T1000 (cell line): ENCODE measurements at places on chromosomes 11 and 22.

DNA sequence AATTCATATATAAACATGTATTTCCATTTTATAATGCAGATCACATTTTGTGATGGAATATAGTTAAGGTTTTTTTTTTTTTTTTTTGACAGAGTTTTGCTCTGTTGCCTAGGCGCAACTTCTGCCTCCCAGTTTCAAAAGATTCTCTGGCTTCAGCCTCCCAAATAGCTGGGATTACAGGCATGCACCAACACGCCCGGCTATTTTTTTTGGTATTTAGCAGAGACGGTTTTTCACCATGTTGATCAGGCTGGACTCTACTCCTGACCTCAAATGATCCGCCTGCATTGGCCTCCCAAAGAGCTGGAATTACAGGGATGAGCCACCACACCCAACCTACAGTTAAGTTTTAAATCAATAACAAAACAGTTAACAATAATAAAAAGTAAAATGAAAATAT, 18.8 kb downstream of the XKR3 start:
- DNase-seq = no peak

GRCh38 chr11:9438611-9439010, 22.2 kb upstream of the ZNF143 start:
- no peak for DNase-seq

DNA sequence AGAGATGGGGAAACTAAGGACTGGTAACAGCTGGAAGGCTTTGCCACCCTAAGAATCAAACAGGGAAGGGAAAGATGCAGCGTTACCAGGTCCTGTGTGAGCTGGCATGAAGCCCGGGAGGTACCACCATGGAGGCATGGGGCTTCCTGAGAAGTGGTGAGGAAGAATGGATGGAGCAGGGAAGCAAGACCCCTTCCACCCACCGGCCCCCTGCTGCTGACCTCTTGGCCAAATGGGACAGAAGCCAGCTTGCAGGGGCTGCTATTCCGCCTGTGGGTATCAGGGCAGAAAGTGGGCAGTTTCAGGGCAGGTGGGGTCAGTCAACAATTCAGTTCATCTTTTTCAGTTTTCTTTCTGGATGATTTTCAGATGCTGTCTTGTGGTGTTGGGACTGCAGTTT, 1099.9 kb downstream of the TBC1D22A start:
- DNase-seq = no peak

DNA sequence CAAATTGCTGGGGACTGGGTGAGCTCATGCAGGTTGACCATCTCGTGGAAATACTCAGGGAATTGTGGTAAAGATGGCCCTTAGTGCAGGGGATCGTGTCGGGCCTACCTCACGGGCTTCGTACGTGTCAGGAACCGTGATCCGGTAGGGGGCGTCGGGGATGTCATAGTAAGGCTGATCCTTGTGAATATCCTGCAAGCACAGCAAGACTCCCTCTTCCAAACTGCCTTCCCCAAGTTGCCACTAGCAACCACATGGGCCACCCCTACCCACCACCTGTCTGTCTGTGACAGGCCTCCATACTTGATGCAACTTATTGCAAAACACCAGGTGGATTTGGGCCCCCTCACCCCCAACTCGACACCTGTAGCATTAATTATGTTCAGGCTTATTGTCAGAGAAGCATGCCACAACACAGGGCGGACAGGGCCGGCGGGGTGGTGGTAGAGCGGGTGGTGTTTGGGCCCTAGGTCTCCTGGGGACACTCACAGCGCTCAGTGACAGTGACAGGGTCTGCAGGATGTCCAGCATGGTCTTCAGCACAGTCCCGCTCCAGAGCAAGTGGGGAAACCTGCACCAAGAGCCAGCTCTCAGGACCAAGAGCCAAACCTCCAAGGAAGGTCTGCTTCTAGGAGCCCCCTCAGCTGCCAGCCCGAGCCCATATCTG, 22.6 kb upstream of the SERPIND1 start:
- DNase-seq = no peak

GRCh38 chr11:108144615-108145014, 23.2 kb downstream of the ACAT1 start:
- DNase-seq = no peak

GRCh38 chr11:2886191-2886894, 768 bp upstream of the CDKN1C start:
- DNase-seq = no peak
